Right hindlimb (tissue), 1 donor: ENCODE measurements at places on chromosomes 6 and 20.

- DNase-seq, result no peak
These were observed 904 bp upstream of the UST start for GRCh38 chr6:148745926-148746325.

GRCh38 chr6:19279273-19279684 is 557.9 kb upstream of the ID4 start:
- no peak for DNase-seq

DNA sequence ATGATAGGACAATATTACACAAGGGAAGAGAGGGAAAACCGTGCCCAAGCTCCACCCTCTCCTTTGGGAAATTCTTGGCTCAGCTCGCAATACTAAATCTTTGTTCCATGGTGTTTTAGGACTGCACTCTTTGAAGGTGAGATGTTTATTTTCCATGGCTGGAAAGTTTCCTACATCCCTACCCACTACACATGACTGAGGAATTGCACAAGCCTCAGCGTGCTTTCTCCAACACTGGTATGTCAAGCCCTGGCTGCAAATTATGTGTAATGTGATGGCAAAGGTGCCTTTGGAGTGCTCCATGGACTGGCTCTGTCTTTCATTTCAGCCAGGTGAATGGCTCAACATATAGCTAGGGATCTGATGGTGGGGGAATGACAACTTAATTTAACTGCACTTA is 134.3 kb downstream of the ISM1 start:
- DNase-seq, result peak; percentile 25

GRCh38 chr6:192313-192664 is 100.0 kb upstream of the DUSP22 start:
- DNase-seq, result no peak

DNA sequence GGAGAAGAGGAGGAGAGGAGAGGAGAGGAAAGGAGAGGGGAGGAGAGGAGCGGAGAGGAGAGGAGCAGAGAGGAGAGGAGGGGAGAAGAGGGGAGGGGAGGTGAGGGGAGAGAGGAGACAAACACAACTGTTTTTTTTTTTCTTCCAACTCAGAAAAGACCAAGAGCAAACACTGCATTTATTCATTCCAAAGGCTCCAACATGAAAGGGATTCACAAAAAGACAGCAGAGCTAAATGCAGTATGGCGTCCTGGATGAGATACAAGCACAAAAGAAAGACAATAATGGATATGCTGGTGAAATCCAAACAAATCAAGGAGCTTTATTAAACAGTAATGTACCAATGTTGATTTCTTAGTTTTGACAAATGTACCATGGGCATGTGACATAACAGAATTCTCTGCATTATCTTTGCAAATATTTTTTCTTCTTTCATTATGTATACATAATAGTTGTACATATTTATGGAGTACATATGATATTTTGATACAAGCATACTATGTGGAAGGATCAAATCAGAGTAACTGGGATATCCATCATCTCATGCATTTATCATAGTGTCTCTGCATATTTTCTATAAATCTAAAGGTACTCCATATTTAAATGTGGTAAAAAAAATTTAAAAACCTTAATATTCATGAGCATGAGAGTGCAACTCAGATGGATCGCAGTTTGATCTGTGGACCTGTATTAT is 204.6 kb downstream of the CBLN4 start:
- DNase-seq, result no peak

- no peak for DNase-seq
These were observed 321.9 kb upstream of the CDH4 start for GRCh38 chr20:60930023-60930790.

- no peak for DNase-seq
These were observed 34.3 kb downstream of the FARS2 start for GRCh38 chr6:5295623-5296022.

- no peak for DNase-seq
These were observed 9.5 kb downstream of the TRIM38 start for GRCh38 chr6:25972128-25972527.

- DNase-seq, result no peak
These were observed 447.3 kb downstream of the HDGFL1 start for GRCh38 chr6:23016696-23017095.

GRCh38 chr6:111427341-111428116 is 55.5 kb downstream of the REV3L start:
- DNase-seq, result no peak

GRCh38 chr6:106064756-106065155 is 21.4 kb upstream of the PRDM1 start:
- no peak for DNase-seq

DNA sequence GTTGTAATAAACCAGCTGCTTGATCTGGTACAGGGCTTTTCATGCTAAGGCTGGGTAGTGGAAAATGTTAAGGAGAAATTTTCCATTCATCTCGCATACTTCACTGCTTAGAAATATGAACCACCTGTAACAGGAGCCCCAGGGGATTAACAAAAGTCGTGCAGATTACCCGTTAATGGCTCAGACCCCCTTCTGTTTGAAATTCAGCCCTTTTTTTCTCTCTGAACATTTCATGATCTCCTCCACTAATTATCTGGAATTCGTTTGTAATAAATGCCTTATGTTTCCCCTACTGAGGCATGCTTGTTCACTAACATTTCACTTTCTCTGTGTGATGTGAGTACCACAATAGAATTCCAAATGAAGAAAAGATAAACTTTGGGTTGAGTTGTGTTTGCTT is 336.4 kb upstream of the HSF2 start:
- no peak for DNase-seq
